Breast epithelium (tissue), 4 donors: ENCODE measurements at places on chromosomes 11 and 22.

GRCh38 chr11:131154351-131154750 is 216.1 kb upstream of the NTM start:
- H3K4me1 ChIP-seq, result no peaks in the 10 kb centered on the region
- no peaks in the 10 kb centered on the region for H3K27me3 ChIP-seq
- H3K36me3 ChIP-seq, result no peaks in the 10 kb centered on the region
- no peak overlapping the region for H3K27ac ChIP-seq

DNA sequence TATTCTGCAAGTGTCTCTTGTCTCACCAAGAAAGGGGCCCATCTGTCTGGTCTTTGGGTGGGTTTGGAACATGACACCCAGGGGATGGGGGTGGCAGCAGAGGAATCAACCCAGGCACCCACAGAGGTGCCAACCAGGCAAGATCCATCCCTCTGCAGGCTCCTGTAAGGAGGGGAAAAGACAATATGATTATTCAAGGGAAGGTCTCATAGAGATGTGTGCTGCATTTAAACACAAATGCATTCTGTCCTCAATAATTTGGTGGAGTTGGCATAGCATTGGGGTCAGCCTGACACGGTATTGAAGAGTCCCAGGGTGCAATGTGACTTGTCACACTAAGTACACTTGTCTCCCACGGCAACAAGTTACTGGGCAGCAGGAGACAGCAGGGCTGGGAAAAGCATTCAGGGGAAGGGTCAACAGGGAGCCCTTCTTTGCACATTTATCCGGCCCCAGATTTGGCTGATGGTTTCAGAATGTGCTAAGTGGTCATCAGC is 33.1 kb upstream of the SPON1 start:
- no peaks in the 10 kb centered on the region for H3K27me3 ChIP-seq
- DNase-seq, result no peak
- no peak overlapping the region for H3K27ac ChIP-seq
- no peaks in the 10 kb centered on the region for H3K36me3 ChIP-seq
- no peak overlapping the region for H3K4me3 ChIP-seq

GRCh38 chr11:128806506-128807261 is 60.4 kb downstream of the KCNJ1 start:
- H3K4me1 ChIP-seq, result no peaks in the 10 kb centered on the region
- no peaks in the 10 kb centered on the region for H3K27me3 ChIP-seq
- no peak overlapping the region for H3K27ac ChIP-seq
- H3K4me3 ChIP-seq, result no peak overlapping the region
- no peak for DNase-seq

DNA sequence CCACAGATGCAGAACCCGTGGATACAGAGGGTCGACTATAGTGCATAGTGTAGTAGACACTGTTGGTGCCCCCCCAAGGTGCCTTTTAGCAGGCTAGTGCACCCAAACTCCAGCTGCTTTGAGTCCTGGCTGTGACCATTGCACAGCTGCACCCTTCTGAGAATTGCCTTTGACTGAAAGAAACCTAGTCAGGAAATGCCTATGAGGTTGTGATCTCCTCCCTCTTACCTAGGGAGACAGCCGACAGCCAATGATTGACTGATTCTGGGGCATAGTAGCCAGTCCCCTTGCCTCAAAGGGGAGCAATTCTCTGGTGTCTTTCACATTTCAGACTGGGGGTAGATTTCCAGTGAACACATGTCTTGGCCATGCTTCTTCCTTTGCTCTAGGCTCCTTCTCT is 74.2 kb downstream of the DCDC1 start:
- no peaks in the 10 kb centered on the region for H3K4me1 ChIP-seq
- no peaks in the 10 kb centered on the region for H3K27me3 ChIP-seq
- no peak overlapping the region for H3K27ac ChIP-seq
- no peak for DNase-seq

DNA sequence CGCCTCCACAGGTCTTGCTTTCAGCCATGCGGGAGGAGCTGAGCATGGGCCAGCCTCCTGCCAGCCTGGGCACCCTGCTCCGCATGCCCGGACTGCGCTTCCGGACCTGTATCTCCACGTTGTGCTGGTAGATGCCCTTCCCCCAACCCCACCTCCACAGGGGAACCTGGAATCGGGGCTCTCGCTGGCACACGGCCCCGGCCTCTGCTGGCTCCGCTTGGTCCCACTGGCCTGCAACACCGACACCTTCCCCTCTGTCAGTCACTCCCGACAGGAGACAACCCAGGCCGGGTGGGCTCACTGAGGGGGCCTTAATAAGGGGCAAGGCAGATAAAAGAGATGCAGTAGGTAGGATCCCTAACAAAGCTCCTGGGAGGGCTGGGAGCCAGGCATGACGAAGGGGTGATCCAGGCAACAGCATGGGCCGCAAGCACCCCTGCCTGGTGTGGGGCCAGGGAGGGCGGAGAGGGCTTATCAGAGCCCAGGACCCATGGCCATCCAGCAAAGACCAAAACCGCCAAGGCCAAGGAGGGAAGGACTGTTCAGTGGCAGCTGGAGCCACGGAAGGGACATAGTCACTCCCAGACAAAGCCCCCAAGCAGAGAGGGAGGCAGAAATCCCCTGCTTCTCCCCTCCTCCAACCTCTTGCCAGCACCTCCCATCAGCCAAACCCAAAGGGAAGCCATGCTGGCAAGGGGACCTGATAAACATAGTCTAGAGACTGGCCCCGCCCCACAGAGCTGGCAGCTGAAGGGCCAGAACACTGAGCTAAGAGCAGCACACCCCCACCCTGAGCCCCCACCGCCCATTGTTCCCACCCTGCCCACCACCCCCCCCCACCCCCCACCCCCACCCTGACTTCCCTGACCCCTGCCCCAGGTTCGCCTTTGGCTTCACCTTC is 8.0 kb downstream of the SLC22A12 start:
- no peak overlapping the region for H3K27ac ChIP-seq
- H3K36me3 ChIP-seq, result no peaks in the 10 kb centered on the region
- no peaks in the 10 kb centered on the region for H3K4me1 ChIP-seq
- DNase-seq, result no peak
- H3K4me3 ChIP-seq, result no peak overlapping the region
- H3K27me3 ChIP-seq, result no peaks in the 10 kb centered on the region

DNA sequence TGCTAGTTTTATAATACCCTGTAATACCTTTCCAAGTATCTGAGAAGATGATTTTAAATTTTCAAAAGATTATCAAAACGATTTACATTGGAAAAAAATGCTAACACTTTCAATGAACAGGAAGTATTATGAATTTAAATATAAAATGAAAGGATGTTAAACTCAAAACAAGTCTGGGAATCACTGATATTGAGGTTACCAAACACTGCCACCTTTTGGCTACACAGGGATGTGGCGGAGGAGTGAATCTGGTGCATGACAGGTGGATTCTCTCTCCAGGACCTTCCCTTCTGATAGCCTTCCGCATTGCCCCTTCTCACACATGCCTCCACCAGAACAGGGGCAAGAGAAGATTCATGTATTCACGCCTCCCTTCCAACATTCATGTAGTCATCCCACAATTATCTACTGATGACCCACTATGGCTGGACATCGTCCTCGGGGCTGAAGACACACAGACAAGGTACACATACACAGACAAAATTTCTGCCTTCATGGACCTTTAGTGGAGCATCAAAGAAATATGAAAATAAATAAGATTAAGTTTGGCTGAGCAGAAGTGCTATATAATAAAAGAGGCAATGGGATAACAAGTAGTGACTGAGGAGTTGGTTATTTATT is 34.7 kb downstream of the ATG16L2 start:
- no peaks in the 10 kb centered on the region for H3K4me1 ChIP-seq
- H3K27me3 ChIP-seq, result no peaks in the 10 kb centered on the region
- H3K27ac ChIP-seq, result no peak overlapping the region
- H3K4me3 ChIP-seq, result no peak overlapping the region
- H3K36me3 ChIP-seq, result no peaks in the 10 kb centered on the region
- DNase-seq, result no peak

GRCh38 chr22:17754233-17754925 is 19.9 kb downstream of the BID start:
- H3K36me3 ChIP-seq, result no peaks in the 10 kb centered on the region
- no peak overlapping the region for H3K27ac ChIP-seq
- H3K4me1 ChIP-seq, result no peaks in the 10 kb centered on the region
- H3K4me3 ChIP-seq, result no peak overlapping the region
